Purkinje cell (primary cell): ENCODE measurements at places on chromosomes 11 and 22. TPM values are rescaled to one million over a fixed set of nuclear protein-coding genes. Genes with fewer than 3 reads are reported as not detected.

The MUC6 gene
- polyA plus RNA-seq: not detected in 2 replicates

The MYEOV gene
- polyA plus RNA-seq: not detected in 2 replicates

The TUB gene
- polyA plus RNA-seq: 51.9 and 58.1 TPM in 2 replicates

The CDC42EP2 gene
- 2.8 and 4.2 TPM in 2 replicates for polyA plus RNA-seq

The GPR152 gene
- polyA plus RNA-seq: not detected in 2 replicates

The OR51I1 gene
- polyA plus RNA-seq: not detected in 2 replicates

The GPR83 gene
- 0.94 TPM in 1 of 2 replicates, not detected in the other for polyA plus RNA-seq

The ARVCF gene
- polyA plus RNA-seq: 0.25 and 0.89 TPM in 2 replicates

The MRPL11 gene
- polyA plus RNA-seq: 17.4 and 20.0 TPM in 2 replicates

The ASCL2 gene
- not detected in 2 replicates for polyA plus RNA-seq

The KDM4F gene
- polyA plus RNA-seq: not detected in 2 replicates

The SLC35E4 gene
- 3.1 and 3.6 TPM in 2 replicates for polyA plus RNA-seq

The HTR3B gene
- polyA plus RNA-seq: not detected in 2 replicates

The THOC5 gene
- polyA plus RNA-seq: 5.8 and 15.3 TPM in 2 replicates

The DLG2 gene
- 393 and 404 TPM in 2 replicates for polyA plus RNA-seq

The OSBP2 gene
- polyA plus RNA-seq: 9.6 and 13.5 TPM in 2 replicates

The IGSF22 gene
- polyA plus RNA-seq: 1.8 and 1.9 TPM in 2 replicates

The PANX2 gene
- 0.11 and 0.43 TPM in 2 replicates for polyA plus RNA-seq

The ACER3 gene
- polyA plus RNA-seq: 12.7 and 22.5 TPM in 2 replicates

The OR4D5 gene
- polyA plus RNA-seq: not detected in 2 replicates

The LMNTD2 gene
- polyA plus RNA-seq: not detected in 2 replicates
